Panc1 (cell line): ENCODE measurements at places on chromosomes 16 and 17. TPM values are rescaled to one million over a fixed set of nuclear protein-coding genes. Genes with fewer than 3 reads are reported as not detected.

DNA sequence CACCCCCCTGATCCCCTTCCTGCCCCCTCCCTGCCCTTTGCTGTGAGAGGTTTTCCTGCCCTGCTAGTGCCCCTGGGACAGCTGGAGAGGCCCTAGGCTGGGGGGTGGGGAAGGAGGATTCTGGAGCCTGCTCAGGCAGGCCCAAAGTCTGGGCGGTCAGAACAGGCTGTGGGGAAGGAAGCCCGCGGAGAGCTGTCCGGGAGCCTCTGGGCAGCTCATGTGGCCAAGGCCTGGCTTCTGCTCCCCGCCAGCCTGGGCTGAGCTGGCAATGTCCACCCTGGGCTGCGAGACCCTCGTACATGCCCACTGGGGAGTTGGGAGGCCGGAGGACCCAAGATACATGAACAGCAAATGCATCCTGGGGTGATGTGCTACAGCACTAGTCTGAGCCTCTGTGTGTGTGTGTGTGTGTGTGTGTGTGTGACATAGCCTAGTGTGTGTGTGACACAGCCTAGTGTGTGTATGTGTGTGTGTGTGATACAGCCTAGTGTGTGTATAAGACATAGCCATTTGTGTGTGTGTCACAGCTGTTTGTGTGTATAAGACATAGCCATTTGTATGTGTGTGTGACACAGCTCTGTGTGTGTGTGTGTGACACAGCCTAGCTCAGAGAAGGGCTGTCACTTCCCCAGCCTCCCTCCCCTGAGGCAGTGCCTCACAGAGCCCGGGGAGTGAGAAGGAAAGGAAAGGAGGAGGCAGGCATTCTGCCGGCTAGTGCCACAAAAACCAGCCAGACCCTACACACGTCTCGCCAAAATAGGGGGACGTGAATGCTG lies 201.4 kb upstream of the CIBAR2 start:
- no peak for DNase-seq

- no peak for DNase-seq
Observed at GRCh38 chr17:38918129-38918913, 7.1 kb upstream of the LASP1NB start.

DNA sequence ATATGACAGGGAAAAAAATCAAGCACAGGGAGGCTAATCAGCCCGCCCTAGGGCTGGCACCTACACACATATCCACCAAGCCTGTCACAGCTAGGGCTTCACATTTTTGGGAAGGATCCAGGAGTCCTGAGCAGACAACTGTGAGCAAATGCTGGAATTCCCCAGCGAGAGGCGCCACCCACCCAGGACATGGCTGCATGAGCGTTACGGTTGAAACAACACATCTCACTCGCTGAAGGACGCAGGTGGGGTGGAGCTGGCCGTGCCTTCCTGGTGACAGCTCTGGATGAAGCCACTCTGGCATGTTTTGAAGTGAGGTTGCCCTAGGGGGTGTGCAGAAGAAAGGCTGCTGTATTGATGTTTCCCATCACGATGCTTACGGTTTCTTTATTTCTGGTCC lies 315.1 kb upstream of the EEF2KMT start:
- no peak for DNase-seq

DNA sequence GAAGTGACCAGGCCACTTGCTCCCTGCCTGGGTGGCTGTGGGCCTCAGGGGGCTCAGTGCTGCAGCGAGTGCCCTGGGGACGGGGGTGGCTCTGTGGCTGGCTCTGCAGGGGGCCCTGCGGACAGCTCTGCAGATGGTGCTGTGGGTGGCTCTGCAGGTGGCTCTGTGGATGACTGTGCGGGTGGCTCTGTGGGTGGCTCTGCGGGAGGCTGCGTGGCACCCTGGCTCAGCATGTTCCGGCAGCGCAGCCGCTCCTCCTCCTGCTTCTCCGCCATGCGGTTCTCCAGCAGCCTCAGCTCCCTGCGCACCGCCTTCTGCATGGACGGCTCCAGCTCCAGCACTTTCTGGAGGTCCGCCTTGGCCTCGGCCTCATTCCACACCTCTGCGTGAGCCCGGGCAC lies 9.5 kb downstream of the AIPL1 start:
- no peak for DNase-seq

Gene NPIPB12
- total RNA-seq = 55.3 TPM

- no peak for DNase-seq
Observed at GRCh38 chr17:65183736-65184135, 46.6 kb downstream of the RGS9 start.

Gene HOXB13
- 8.1 TPM for total RNA-seq

DNA sequence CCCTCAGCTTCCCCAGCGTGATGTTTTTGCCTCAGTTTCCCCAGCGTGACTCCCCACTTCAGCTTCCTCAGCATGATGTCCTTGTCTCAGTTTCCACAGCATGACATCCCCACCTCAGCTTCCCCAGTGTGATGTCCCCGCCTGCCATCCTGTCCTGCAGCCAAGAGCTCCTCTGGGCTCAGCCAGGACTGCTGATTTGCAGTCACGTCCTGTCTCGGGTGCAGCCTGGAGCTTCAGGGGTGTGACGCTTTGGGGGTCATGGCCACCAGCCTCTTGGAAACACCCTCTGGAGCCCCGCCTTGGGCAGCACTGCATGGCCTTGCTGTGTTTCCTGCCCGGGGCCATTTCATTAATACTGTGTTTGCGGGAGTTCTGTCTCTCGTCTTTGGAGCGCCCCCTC lies 16.5 kb upstream of the NUDT16L1 start:
- DNase-seq = no peak

GRCh38 chr17:82023447-82024241 lies 539 bp downstream of the LRRC45 start:
- DNase-seq = no peak

DNA sequence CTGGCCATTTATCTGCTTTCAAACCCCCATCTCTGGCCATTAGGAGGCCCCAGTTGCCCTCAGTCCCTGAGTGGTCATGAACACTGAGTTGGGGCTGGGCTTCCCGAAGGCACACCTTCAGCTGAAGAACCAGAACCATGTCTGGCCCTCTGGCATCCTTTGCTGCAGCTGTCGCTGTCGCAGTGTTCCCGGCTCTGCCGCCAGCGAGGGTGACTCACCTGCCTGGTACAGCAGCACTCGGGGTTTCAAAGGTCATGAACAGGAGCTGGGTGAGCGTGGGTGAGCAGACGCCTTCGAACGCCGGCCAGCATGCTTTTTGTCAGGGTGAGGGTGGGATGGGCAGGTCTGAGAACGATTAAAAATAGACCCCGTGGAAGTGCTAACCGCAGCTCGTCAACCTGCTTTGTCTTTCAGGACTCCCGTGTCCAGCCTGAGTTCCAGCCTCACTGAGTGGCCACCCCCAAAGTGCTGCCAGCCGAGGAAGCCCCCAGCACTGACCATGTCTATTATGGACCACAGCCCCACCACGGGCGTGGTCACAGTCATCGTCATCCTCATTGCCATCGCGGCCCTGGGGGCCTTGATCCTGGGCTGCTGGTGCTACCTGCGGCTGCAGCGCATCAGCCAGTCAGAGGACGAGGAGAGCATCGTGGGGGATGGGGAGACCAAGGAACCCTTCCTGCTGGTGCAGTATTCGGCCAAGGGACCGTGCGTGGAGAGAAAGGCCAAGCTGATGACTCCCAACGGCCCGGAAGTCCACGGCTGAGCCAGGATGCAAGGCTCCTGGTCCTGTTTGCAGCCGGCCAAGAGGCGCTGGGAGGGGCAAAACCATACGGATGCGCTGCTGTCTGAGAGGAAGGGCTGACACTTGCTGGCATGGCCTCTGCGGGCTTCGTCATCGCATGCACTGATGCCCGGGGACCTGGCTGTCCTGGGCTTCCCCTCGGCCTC lies 7.6 kb downstream of the SNN start:
- DNase-seq = no peak

DNA sequence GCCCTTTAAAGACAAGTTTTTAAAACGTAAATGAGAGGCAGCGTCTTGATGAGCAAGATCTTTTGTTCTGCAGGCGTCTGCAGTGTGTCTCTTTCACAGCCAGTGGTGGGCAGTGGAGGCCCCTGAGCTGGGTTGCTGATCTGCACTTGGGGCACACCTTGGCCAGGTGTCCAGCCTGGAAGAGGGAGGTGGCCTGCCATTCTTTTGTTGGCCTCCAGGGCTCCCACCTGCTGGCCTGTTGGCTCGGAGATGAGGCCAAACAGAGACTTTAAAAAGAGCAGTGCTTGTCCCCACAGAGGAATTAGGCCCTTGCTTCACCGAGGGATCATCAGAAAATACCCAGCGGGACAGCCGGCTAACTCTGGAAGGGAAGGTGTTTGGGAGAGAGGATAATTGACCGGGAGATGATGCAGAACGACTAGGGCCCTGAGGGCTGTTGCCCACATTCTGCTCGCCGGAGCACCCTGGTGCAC lies 145.9 kb upstream of the PLCG2 start:
- DNase-seq = no peak

DNA sequence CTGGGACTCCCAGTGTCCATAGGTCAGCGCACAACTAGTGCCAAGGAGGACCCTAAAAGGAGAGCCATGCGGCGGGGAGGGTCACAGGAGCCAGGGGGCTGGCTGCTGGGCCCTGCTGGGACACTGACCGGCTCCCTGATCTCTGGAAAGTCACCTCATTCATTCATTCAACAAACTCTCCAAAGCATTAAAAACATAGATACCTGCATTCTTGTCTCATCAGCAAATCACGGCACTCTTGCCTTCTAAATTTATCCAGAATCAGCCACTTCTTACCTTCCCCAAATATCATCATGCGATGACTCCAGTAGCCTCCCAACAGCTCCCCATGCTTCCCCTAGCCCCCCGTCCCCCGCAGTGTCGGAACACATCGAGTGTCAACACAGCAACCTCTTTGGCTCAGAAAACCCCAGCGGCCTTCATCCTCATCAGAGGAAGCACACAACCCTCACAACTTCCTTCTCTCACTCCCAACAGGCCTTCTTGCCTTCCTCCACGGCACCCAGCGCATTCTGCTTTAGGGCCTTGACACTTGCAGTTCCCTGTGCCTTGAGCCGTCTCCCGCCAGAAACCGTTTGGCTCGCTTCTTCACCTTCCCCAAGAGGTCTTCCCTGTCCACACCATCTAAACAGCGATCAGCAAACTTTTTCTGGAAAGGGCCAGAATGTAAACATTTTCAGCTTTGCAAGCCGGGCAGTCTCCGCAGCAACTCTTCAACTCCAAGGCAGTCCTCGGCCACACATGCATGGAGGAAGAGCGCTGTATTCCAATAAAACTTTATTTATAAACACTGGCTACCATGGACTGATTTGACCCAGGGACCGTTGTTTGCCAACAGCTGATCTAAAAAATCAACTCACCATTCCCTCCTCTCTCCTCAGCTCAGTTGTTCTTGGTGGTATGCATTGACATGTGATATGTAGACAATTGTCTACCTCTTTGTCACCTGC lies 119.5 kb upstream of the TNRC6C start:
- DNase-seq = no peak

DNA sequence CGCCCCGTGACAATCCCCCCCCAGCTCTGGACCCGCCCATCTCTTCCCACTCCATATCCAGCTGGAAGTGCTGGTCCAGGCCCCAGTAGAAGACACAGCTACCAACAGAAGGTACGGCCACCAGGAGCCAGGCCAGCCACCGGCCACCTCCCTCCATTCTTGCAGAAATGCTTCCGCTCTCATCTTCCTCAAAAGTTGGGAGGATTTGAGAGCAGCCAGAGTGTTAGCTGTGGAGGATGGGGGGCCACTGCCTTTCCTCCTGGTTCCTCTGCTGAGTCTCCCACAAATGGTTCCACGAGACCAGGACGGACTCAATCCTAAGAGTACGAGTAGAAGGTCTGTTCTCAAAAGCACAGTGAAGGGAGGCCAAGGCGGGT lies 78.3 kb downstream of the GAS7 start:
- DNase-seq = no peak

- no peak for DNase-seq
Observed at GRCh38 chr16:86510465-86511261, at the start of gene FOXF1. Gene FOXF1 (plus strand): TSS chr16:86510527. CDS start chr16:86510570, 43 bp downstream.

- DNase-seq = no peak
Observed at GRCh38 chr16:58487566-58488351, 12.2 kb upstream of the NDRG4 start.

- no peak for DNase-seq
Observed at GRCh38 chr16:2286550-2286949, 18.6 kb upstream of the RNPS1 start.

DNA sequence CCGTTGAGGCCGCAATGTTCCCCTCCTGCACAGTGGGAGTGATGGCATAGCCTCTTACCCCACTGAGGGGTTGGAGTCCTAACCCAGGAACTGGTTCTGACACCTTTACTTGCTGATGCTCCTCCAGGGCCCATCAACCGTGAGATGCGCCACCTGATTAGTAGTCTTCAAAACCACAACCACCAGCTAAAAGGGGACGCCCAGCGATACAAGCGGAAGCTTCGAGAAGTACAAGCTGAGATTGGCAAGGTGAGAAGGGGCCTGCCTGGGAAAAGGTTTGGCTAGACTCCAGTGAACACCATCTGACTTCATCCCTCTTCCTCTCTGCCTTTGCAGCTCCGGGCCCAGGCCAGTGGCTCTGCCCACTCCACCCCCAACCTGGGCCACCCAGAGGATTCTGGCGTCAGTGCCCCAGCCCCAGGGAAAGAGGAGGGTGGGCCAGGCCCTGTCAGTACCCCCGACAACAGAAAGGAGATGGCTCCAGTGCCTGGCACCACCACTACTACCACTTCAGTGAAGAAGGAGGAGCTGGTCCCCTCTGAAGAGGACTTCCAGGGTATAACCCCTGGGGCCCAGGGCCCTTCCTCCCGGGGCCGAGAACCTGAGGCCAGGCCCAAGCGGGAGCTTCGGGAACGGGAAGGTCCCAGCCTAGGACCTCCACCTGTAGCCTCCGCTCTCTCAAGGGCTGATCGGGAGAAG lies 5.8 kb downstream of the RNF40 start:
- DNase-seq = no peak

GRCh38 chr17:15409721-15410250 lies 57.6 kb downstream of the CDRT4 start:
- no peak for DNase-seq

DNA sequence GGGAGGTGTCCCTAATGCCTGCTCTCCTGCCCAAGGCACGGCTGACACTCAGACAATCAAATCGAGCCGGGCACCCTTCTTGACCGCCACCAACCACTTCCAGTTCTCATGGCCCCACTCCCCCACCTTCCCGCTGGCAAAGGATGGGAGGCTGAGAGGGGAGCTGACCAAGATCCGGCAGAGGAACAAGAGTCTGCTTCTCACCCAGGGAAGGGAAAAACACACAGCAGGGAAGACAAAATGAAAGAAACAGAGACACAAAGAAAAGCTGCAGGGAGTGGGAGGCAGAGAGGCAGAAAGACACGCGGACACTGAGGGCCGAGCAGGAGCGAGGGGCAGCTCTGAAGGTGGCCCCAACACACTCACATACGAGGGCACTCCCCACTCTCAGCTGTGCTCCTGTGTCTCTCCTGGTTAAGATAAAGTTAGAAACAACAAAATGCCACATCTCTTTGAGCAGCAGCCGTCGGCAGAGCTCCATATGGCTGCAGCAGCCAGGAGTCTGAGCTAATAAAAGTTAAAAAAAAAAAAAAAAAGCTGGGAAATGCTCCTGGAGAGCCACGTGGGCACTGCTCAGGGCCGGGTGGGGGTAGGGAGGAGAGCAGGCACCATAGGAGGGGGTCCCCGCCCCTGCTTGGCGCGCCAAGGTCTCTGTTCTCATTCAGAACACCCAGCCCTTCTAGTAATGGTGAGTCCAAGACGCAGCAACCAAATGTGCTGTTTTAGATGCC lies 7.4 kb downstream of the LRRC75A start:
- no peak for DNase-seq
